ENCODE measurements at places on chromosomes 3 and 15.

DNA sequence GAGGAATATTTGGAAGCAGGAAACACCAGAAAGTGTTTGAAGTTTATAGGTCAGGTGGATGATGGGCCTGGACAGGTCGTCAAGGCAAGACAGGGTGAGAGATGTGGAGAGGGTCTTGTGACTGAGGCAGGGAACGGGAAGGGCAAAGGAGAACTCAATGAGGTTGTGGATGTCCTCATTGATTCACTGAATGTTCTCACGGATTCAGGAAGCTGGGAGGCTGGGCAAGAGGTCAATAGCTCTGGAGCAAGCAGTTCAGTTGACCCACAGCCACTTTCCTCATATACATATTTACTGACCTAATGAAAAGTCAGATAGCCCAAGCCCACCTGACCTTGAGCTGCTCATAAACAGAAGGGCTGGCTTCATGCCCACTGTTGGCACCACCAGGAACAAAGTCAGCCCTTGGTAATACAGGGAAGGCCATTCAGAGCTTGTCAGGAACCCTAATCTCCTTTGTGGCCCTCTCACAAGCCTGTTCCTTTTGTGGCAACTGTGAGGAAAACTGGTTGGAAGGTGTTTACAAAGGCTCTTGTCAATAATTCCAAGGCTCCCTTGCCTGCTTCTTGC, 31.6 kb downstream of the ARRDC4 start:
- DNase-seq, result no peak

DNA sequence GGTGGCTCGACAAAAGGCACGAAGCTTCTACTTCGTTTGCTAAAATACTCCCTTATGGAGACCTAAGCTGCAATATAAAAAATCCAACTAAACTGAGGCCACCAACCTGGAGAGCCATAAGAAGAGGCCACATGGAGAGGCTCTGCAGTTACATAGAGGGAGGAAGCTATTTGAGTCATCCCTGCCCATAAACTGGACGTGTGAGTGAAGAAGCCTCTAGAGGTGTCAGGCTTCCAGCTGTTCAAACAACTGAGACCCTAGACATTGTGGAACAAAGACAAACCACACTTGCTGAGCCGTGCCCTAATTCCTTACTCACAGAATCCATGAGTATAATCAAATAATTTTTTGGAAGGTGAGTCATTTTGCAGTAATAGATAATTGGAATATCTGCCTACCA, 50.2 kb upstream of the GMNC start:
- DNase-seq, result no peak

DNA sequence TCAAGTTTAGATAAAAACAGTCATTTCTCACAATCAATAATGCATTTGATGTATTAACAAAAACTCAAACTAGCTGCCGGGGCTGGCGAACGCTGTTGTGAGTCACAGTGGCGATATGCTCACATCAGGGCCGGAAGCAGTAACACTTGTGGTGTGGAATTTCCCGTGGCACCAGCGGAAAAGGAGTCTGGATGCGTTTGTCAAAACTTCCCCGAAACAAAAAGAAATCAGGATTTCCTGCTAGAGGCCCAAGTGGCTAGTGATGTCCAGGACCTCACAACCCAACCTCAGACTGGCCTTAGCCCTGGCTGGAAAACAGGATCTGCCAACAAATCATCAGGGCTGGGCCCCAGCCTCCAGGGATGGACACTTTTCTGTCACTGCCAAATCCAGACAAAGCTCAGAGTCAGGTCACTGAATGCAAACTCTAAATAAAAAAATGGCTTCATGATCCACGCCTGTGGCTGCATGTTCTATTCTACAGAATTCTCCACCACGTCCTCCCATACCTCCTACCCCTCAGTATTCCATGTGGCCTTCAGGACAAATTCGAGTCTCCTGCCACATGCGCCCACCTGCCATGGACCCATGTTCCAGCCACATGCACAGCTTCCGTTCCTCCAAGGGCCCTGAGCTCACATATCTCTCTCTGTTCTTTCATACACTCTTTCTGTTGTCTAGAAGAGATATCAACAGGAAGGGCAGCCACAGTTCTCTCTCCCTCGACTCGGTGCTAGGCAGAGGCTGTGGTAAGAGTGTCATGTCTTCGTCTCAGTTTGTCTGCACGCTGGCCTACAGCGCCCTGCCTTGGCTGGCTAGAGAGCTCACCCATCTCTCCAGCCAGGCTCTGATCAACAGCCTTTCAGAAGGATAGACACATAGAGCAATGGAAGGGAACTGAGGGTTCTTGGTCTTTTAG, 35.4 kb downstream of the EHD4 start:
- no peak for DNase-seq

DNA sequence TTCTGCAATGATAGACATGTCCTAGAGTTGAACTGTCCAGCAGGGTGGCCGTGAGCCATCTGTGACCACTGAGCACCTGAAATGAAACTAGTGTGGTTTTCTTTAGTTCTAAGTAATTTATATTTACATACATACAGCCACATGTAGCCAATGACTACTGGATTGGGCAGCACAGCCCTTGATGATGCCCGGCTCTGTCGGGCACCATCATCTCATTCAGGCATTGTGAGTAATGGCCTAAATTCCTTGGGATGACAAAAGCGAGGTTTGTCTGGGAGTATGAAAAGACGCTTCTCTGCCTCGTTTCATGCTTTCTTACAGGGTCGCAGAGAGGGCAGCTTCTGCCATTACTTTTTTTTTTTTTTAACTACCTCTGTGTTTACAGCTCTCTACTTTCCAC, 251.9 kb upstream of the HES1 start:
- no peak for DNase-seq

DNA sequence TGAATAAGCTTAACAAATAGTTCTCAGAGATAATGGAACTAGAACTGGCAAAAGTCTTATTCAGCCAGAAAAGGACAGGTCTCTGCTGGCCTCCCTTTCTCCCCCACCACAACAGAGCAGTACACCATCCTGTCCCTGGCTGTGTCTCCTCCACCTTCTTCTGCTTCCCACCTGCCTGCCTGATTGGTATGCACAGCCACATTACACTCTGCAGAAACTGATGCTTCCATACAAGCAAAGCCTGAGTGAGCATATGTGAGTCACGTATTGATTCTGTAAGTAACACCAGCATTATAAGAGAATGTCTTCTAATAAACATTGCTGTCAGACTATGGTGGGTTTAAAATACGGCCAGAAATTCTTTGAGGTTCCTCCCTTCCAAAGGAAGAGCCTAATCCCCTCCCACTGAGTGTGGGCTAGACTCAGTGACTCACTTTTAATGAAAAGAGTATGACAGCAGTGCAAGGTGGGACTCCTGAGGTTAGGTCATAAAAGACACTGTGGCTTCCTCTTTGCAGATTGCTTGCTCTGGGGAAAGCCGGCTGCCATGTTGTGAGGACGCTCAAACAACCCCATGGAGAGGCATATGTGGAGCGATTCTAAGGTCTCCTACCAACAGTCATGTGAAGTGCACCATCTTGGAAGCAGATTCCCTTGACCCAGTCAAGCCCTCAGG, 44.4 kb downstream of the ANXA2 start:
- no peak for DNase-seq

- DNase-seq, result no peak
Observed at GRCh38 chr15:56241374-56242105, 2.1 kb downstream of the RFX7 start.

- DNase-seq, result no peak
Observed at GRCh38 chr15:42083916-42084315, 10.4 kb downstream of the PLA2G4D start.

- no peak for DNase-seq
Observed at GRCh38 chr3:53242155-53242554, 13.7 kb downstream of the TKT start.

DNA sequence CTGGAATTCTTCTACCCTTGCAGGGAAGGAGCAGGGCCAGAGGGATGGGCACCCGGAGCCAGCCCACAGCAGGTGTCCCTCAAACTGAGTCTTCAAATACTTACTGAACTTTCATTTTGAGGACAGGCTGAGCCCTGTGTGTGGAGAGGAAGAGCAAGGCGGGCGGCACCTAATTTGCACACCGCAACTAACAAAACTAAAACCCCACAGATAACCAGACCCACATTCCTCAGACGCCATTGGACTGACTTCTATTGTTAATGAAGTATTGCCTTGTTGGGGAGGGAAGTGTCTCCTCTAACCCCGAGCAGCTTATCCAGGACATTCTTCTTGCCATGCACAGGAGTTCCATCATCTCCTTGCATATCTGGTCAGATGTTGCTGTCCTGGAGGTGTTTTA, 105.2 kb upstream of the NR2E3 start:
- DNase-seq, result peak; percentile 50

DNA sequence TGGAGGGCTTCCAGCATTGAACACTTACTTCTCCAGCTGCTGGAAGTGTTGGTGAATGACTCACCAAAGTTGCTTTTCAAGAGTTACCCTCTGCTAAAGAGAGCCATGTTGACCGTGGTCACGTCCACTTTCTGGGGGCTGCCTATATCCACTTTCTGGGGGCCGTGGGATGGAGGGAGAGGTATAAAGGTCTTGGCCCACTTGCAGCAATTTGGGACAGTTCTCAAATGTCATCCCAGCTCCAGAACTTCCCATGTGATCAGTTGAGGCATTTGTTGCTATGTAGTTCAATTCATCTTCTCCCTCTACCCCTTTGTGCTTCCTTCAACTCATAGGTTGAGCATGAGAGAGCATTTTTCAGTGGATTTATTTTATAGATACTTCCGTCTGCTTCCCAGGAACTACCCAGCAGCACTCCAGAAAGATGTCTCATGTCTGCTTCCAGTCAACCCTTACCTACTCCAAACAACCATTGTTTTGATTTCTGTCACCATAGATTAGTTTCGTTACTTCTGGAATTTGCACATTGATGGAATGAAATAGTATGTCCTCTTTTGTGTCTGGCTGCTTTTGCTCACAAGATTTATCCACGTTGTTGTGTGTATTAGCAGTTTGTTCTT, 130.6 kb downstream of the TCF12 start:
- peak; percentile 60 for DNase-seq

- no peak for DNase-seq
Observed at GRCh38 chr3:150635526-150635925, 32.4 kb downstream of the SELENOT start.

- peak; percentile 17 for DNase-seq
Observed at GRCh38 chr3:4821338-4821737, 157.9 kb upstream of the BHLHE40 start.

GRCh38 chr15:74464897-74465296, 3.9 kb upstream of the UBL7 start:
- no peak for DNase-seq

DNA sequence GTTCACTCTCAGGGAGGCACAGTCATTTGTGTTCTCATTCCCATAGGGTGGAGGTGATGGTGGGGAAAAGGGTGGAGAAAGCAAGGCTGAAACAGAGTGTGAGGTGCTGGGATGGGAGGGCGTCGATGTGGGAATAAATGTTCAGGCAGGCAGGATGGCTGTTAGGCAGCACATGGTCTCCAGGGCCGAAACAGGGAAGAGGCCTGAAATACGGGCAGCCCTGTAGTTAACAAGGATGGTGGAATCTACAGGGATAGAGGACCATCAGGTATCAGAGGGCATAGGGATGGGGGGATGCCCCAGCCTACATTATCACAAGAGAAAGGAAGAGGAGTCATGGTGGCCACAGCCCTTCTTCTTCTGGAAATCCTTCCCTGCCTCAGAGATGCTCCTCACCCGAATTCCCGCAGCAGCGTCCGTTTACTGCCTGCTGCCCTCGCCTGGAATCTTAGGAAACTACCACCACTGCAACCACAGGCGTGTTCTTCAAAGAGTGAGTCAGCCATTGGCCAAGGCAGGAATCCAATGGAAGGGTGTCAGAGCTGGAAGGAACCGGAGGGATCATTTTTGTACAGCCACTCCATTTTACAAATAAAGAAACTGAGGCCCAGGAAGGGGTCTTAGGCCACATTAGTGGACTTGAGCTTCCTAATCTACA, 49.7 kb upstream of the POMGNT2 start:
- peak; percentile 67 for DNase-seq

DNA sequence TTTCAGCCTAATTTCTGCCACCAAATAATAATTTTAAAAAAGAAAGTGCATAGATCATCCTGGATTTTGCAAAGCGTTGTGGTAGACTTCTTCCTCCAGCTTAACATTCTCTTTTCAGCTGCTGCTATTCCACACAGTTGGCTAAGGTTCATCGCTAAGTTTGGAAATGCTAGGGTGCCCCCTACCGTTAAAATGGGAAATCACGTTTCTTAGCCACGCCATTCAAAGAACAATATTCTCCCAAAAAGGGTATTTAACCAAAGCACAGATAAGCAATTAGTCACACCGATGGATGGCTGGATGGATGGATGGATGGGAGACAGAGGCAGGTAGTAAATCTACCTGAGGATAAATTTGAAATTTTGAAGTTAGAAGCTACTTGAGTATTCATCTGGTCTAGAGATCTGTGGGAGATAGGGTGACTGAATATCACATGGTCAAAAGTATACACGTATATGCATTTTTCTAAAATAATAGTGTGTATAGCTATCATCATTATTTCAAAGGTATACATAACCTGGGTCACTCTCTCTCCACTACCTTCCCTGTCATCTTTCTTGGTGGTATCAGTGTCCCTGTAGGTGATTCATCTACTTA, 67.2 kb downstream of the EFHB start:
- peak; percentile 60 for DNase-seq

GRCh38 chr3:103056542-103056941, 621.7 kb downstream of the ZPLD1 start:
- DNase-seq, result no peak

GRCh38 chr3:111980716-111981456, 2.1 kb downstream of the ABHD10 start:
- DNase-seq, result no peak

GRCh38 chr3:64685800-64686445, 1.9 kb downstream of the ADAMTS9 start:
- DNase-seq, result peak; percentile 92

GRCh38 chr15:40873694-40874561, at the start of gene RHOV:
Gene RHOV (minus strand): TSS chr15:40874234. CDS start chr15:40874139, 95 bp downstream.
- peak; percentile 47 for DNase-seq

- no peak for DNase-seq
Observed at GRCh38 chr3:30663533-30664241, 57.3 kb downstream of the TGFBR2 start.

GRCh38 chr3:106185949-106186348, 317.1 kb upstream of the CBLB start:
- no peak for DNase-seq

Measured in kidney glomerular epithelial cell (primary cell).